ENCODE measurements at places on chromosomes 5 and 9.
A peak's percentile ranks its signal among the peaks of the same experiment; 100 is the strongest.

GRCh38 chr5:76468635-76469425, 65.7 kb downstream of the IQGAP2 start:
- DNase-seq = no peak

GRCh38 chr9:88392549-88392948, 4.3 kb downstream of the SPIN1 start:
- no peak for DNase-seq

GRCh38 chr5:59496524-59497134, 396.9 kb downstream of the PDE4D start:
- DNase-seq = no peak

- DNase-seq = peak; percentile 16
These were observed 3.8 kb downstream of the PCDH1 start for GRCh38 chr5:141874262-141874964.

DNA sequence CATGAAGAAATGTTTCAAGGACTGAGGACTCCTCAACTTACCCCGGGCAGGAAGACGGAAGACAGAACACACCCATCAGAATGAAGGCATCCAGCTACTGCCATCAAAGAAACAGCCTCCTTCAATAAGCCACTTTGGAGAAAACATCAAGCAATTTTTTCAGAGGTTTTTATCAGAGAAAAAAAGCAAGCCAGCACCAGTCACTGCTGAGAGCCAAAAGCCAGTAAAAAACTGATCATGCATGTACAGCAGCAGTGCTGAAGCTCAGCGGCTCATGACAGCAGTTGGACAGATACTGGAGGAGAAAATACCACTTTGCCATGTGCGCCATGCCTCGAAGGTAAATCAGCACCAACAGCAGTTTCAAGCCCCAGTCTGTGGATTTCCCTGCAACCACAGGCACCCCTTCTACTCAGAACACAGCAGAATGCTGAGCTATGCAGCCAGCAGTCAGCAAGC, 10.1 kb upstream of the ZNF484 start:
- no peak for DNase-seq

- DNase-seq = no peak
These were observed 31.3 kb downstream of the ISOC1 start for GRCh38 chr5:129125819-129126218.

GRCh38 chr9:88011005-88011766, 36.9 kb upstream of the CDK20 start:
- no peak for DNase-seq

- DNase-seq = no peak
These were observed 216.7 kb downstream of the NFIB start for GRCh38 chr9:14097215-14097614.

- no peak for DNase-seq
These were observed 2.5 kb upstream of the TMEM174 start for GRCh38 chr5:73170522-73170921.

Measured in activated T-cell treated with anti-CD3 and anti-CD28 coated beads, Interleukin-2, amount 50 U/mL, for 24 hours (primary cell).